ENCODE measurements at places on chromosomes 7 and 10.
A peak's percentile ranks its signal among the peaks of the same experiment; 100 is the strongest.

DNA sequence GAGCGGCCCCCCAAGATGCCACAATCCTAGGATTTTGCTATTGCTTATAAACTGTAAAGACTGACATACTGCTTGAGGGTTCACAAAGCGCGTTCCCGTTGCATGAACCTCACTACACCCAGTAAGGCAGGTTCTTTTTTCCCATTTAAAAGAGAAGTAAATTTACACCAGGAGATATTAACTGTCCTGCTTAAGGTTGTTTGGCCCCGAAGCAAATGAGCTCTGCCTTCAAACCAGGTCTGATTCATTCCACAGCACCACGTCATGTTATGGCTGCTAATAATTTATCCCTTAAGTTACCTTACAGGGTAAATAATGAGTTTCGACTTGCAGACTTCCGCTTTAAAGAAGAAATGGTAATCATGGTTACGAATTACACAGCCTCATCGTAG, 559 bp upstream of the FKBP14 start:
- 0 out of 2 replicates have a peak overlapping the region, but pooled peaks have one; percentile 9 for H3K27ac ChIP-seq
- H3K36me3 ChIP-seq = no peaks in the 10 kb centered on the region
- no peak for DNase-seq
- no peaks in the 10 kb centered on the region for H3K27me3 ChIP-seq
- peaks cover 34% of the 10 kb centered on the region for H3K4me1 ChIP-seq

DNA sequence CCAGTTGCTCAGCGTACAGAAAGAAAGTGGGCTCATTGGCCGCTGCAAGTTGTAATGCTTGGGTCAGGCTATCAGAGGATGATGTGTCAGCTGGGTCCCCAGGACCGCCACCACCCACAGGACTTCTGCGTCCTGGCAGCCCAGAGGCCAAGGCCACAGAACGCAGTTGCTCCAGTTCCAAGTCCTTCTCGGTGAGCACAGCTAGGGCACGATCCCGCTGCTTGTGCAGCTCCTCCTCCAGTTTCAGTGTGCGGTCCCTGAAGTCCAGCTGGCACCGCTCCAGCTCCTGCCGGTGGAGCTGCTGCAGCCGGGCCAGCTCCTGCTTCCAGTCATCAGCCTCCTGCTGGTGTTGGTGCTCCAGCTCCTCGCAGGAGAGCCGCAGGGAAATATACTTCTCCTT, 3.0 kb downstream of the GCC1 start:
- H3K4me3 ChIP-seq = no peak overlapping the region

GRCh38 chr10:100304414-100304813, 17.9 kb upstream of the BLOC1S2 start:
- no peaks in the 10 kb centered on the region for H3K27me3 ChIP-seq
- no peak overlapping the region for H3K4me3 ChIP-seq
- H3K4me1 ChIP-seq = peaks cover 20% of the 10 kb centered on the region
- no peak for DNase-seq

DNA sequence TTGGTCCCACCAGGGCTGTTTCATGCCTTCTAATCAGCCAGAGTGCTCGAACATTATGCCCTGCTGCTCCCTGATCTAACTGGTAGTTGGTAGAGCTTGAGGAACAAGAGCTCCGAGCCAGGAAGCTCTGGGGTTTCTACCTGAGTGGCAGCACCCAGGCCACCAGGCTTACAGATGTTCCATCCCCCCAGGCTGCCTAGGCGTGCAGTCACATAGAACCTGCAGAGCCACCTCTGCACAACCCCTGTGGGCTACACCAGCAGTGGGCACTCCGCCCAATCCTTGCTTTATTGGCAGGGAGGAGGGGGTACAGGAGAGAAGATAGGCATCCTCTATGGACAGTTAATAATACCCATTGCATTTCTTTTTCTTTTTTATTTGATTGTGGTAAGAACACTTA, 21.8 kb downstream of the MAP3K8 start:
- H3K36me3 ChIP-seq = no peaks in the 10 kb centered on the region
- no peaks in the 10 kb centered on the region for H3K27me3 ChIP-seq
- no peak for DNase-seq
- peaks cover 22% of the 10 kb centered on the region for H3K4me1 ChIP-seq
- no peak overlapping the region for H3K4me3 ChIP-seq

DNA sequence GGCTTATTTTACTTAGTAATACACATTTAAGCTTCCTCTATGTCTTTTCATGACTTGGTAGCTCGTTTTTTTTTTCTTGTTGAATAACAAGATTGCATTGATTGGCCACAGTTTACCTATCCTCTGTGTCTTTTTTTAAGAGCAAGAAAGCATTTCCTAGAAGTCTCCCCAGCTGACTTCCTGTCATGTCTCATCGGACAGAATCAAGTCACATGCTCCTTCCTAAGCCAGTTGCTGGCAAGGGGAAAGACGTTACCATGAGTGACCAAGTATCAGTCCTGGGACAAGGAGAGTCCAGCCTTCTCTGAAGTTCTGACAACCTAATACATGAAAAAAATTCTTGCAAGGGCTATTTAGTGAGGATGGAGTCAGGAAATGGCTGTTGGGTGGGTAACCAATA, 24.9 kb upstream of the SFRP5 start:
- H3K27ac ChIP-seq = no peak overlapping the region
- no peak for DNase-seq
- H3K27me3 ChIP-seq = no peaks in the 10 kb centered on the region
- H3K4me3 ChIP-seq = no peak overlapping the region
- no peaks in the 10 kb centered on the region for H3K36me3 ChIP-seq
- no peaks in the 10 kb centered on the region for H3K4me1 ChIP-seq

DNA sequence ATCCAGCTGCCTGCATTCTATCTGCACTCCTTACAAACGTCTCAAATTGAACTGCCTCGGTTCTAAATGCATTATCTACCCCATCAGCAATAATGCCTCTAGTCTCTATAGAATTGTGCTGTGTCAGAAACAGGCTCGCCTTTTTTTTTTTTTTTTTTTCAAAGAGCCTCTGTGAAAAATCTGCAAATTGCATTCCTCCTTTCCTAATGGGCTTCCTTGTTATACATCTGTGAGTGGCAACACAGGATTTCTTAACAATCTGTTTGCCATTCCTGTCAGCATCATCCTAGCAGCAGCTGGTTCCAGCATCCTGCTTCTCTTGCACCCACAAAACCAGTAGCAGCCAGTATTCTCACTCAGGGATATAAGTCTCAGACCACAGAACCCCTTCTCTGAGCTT, 413.5 kb upstream of the SEMA3D start:
- DNase-seq = peak; percentile 41
- no peak overlapping the region for H3K4me3 ChIP-seq
- no peaks in the 10 kb centered on the region for H3K4me1 ChIP-seq
- H3K27ac ChIP-seq = no peak overlapping the region
- H3K27me3 ChIP-seq = no peaks in the 10 kb centered on the region
- no peaks in the 10 kb centered on the region for H3K36me3 ChIP-seq

- H3K4me3 ChIP-seq = no peak overlapping the region
- H3K27me3 ChIP-seq = no peaks in the 10 kb centered on the region
- H3K27ac ChIP-seq = no peak overlapping the region
- H3K4me1 ChIP-seq = no peaks in the 10 kb centered on the region
- H3K36me3 ChIP-seq = no peaks in the 10 kb centered on the region
Observed at GRCh38 chr7:96538632-96539031, 171.0 kb downstream of the SEM1 start.
